Bronchus fibroblast of lung (primary cell): ENCODE measurements at places on chromosomes 16 and 17. TPM values are rescaled to one million over a fixed set of nuclear protein-coding genes. Genes with fewer than 3 reads are reported as not detected.

The FOXC2 gene
- total RNA-seq = 4.9 and 5.5 TPM in 2 replicates

The TNS4 gene
- under 0.01 and 0.17 TPM in 2 replicates for total RNA-seq

The HS3ST2 gene
- total RNA-seq = not detected in 2 replicates

The GPRC5C gene
- 1.3 and 1.6 TPM in 2 replicates for total RNA-seq

The HOXB8 gene
- 0.50 and 1.0 TPM in 2 replicates for total RNA-seq

The KCNH4 gene
- under 0.01 TPM in 1 of 2 replicates, not detected in the other for total RNA-seq

The RCVRN gene
- total RNA-seq = not detected in 2 replicates

The AXIN1 gene
- total RNA-seq = 18.0 and 19.0 TPM in 2 replicates

The SLC16A11 gene
- total RNA-seq = 0.15 TPM in 1 of 2 replicates, not detected in the other

The ICAM2 gene
- 1.3 and 1.8 TPM in 2 replicates for total RNA-seq

The NPIPB13 gene
- total RNA-seq = 0.30 TPM in 1 of 2 replicates, not detected in the other

The CLEC10A gene
- not detected in 2 replicates for total RNA-seq

The ACE gene
- total RNA-seq = 0.89 and 1.0 TPM in 2 replicates

The CCDC200 gene
- total RNA-seq = not detected in 2 replicates

The CIITA gene
- under 0.01 and 0.30 TPM in 2 replicates for total RNA-seq

The EVI2B gene
- total RNA-seq = 0.15 and 0.50 TPM in 2 replicates

The PLEKHH3 gene
- 18.4 and 24.0 TPM in 2 replicates for total RNA-seq

The PERCC1 gene
- total RNA-seq = not detected in 2 replicates

The CD68 gene
- 27.7 and 27.8 TPM in 2 replicates for total RNA-seq

The CTF1 gene
- 2.5 and 4.7 TPM in 2 replicates for total RNA-seq

The IRX5 gene
- not detected in 2 replicates for total RNA-seq

The NUPR1 gene
- 16.2 and 20.3 TPM in 2 replicates for total RNA-seq

The CLCN7 gene
- 35.7 and 42.4 TPM in 2 replicates for total RNA-seq

The ADAD2 gene
- not detected in 2 replicates for total RNA-seq

The CCDC78 gene
- 0.67 and 1.5 TPM in 2 replicates for total RNA-seq

The USP10 gene
- 49.9 and 53.8 TPM in 2 replicates for total RNA-seq

The NLE1 gene
- 22.7 and 23.2 TPM in 2 replicates for total RNA-seq

The TEN1 gene
- 15.9 and 16.0 TPM in 2 replicates for total RNA-seq

The IGF2BP1 gene
- total RNA-seq = 9.7 and 10.3 TPM in 2 replicates

The SPATA22 gene
- not detected in 2 replicates for total RNA-seq

The SCARF1 gene
- 0.30 and 1.0 TPM in 2 replicates for total RNA-seq

The MYL11 gene
- total RNA-seq = not detected in 2 replicates

The GPR139 gene
- total RNA-seq = not detected in 2 replicates

The RHOT1 gene
- total RNA-seq = 19.6 and 24.9 TPM in 2 replicates

The KRTAP4-1 gene
- not detected in 2 replicates for total RNA-seq

The COPZ2 gene
- 23.6 and 26.6 TPM in 2 replicates for total RNA-seq

The ABCA8 gene
- total RNA-seq = 2.8 and 5.4 TPM in 2 replicates

The TMEM238L gene
- not detected in 2 replicates for total RNA-seq

The SOST gene
- total RNA-seq = not detected in 2 replicates

The SLC6A4 gene
- not detected in 2 replicates for total RNA-seq

The CCL13 gene
- total RNA-seq = not detected in 2 replicates

The DCAF7 gene
- total RNA-seq = 26.3 and 26.4 TPM in 2 replicates

The HS3ST3A1 gene
- 20.5 and 21.6 TPM in 2 replicates for total RNA-seq

The COG8 gene
- 34.5 and 35.8 TPM in 2 replicates for total RNA-seq

The XYLT1 gene
- 4.2 and 5.0 TPM in 2 replicates for total RNA-seq

The GAS7 gene
- total RNA-seq = 1.0 and 1.3 TPM in 2 replicates

The GFAP gene
- total RNA-seq = 0.67 and 1.5 TPM in 2 replicates

The NPIPA7 gene
- total RNA-seq = 1.3 and 4.5 TPM in 2 replicates

The CLDN7 gene
- total RNA-seq = 11.3 and 13.1 TPM in 2 replicates

The LPCAT2 gene
- 2.2 and 2.4 TPM in 2 replicates for total RNA-seq

The PMFBP1 gene
- 0.17 and 0.45 TPM in 2 replicates for total RNA-seq

The CSH1 gene
- total RNA-seq = not detected in 2 replicates

The KREMEN2 gene
- 0.15 TPM in 1 of 2 replicates, not detected in the other for total RNA-seq

The EFNB3 gene
- 0.67 and 0.89 TPM in 2 replicates for total RNA-seq

The TSPAN10 gene
- 0.34 and 0.59 TPM in 2 replicates for total RNA-seq

The GPR142 gene
- total RNA-seq = not detected in 2 replicates

The SPN gene
- total RNA-seq = not detected in 2 replicates

The OR2C1 gene
- not detected in 2 replicates for total RNA-seq

The PLLP gene
- total RNA-seq = 0.15 TPM in 1 of 2 replicates, not detected in the other
